ENCODE measurements at places on chromosomes 12 and 14.

GRCh38 chr12:92297932-92298696, 152.5 kb upstream of the BTG1 start:
- peak; percentile 85 for DNase-seq

DNA sequence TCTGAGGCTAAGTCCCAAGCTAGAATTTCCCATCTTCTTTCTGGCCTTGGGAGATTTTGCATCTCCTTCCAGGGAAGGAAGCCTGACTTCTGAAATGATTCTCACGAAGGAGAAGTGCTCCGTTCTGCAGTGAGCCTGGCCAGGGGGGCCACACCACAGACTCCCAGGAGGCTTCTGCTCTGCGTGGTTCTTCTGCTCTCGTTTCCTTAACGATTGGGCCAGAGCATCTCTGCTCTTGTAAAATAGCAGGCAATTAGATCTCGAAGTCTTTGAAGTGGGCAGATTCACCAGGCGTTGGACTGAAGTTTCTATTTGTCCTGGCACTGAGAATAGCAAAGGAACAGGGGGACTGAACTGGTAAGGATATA, 6.7 kb upstream of the BATF start:
- no peak for DNase-seq

GRCh38 chr12:128387811-128388422, 120.9 kb downstream of the TMEM132C start:
- no peak for DNase-seq

GRCh38 chr12:27293463-27293862, 39.2 kb upstream of the BMAL2 start:
- peak; percentile 75 for DNase-seq

DNA sequence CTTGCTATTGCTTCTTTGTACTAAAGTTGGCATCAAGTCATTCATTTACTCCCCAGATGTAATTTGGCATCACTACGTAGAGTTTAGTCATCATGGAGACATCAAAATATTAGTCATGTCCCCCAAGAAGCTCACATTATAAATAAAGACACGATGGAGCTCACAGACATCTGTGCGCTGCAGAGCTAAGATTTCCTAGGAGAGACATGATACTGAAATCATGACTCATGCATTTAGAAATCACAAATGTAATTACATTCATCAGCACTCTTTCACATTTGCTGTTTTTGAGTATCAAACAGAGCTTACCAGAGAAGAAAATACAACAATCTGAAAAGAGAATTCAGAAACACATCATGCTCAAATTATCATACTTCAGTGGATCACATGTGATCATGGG, 169.8 kb downstream of the LRIG3 start:
- DNase-seq = peak; percentile 94

GRCh38 chr14:88868558-88869159, 44.2 kb downstream of the TTC8 start:
- peak; percentile 21 for DNase-seq

- peak; percentile 91 for DNase-seq
These were observed 138.5 kb downstream of the KICS2 start for GRCh38 chr12:64083285-64084210.

Measured in astrocyte of the spinal cord (primary cell).